ENCODE measurements at places on chromosomes 13 and 19.

DNA sequence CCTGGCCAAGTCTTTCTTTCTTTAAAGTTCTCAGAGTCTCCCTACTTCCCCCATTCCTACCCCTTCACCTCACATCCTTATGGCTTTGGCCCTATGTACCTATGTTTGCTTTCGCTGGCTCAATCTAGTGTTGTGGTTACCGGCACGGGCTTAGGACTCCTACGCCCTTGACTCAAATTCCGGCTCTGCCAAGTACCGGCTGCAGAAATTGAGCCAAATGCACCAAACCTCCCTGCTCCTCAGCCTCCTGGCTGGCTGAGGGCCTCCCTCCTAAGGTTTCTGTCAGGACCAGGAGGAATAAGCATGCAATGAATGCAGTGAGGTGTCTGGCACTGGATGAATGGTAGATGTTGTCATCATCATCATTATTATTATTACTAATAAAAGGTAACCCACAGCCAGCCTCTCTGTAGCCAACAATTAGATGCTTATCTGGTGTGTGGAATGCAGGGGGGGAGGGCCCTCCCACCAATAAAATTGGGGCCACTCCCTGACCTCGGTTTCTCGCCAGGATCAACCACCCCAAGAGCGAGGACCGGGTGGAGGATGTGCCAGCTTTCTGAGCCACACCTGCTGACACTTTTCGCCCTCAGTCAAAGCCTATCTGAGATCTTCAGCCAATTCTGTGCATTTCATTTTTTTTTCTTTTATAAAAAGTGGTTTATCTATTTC lies 20.7 kb downstream of the KLK5 start:
- DNase-seq: no peak

GRCh38 chr19:31838163-31838815 lies 489.1 kb upstream of the TSHZ3 start:
- DNase-seq: no peak

GRCh38 chr13:73677048-73677601 lies 457.1 kb downstream of the KLF12 start:
- no peak for DNase-seq

GRCh38 chr13:30907121-30907861 lies 1.2 kb downstream of the MEDAG start:
- no peak for DNase-seq

DNA sequence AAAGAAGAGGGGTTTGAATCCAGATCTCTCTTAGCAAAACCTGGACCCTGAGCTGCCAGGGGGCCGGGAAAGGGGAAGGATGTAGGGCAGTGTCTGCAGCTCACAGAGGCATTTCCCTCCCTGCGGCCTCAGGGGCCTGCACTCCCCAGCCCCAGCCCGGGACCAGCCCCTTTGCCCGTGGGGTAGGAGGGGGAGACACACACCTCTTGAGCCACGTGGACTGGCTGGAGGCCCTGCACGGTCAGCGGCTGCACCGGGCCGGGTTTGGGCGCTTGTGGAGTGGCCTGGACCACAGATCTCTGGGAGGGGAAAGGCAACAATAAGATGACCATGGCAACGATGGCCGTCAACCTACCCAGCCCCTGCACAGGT lies 26.9 kb downstream of the RFX1 start:
- no peak for DNase-seq

DNA sequence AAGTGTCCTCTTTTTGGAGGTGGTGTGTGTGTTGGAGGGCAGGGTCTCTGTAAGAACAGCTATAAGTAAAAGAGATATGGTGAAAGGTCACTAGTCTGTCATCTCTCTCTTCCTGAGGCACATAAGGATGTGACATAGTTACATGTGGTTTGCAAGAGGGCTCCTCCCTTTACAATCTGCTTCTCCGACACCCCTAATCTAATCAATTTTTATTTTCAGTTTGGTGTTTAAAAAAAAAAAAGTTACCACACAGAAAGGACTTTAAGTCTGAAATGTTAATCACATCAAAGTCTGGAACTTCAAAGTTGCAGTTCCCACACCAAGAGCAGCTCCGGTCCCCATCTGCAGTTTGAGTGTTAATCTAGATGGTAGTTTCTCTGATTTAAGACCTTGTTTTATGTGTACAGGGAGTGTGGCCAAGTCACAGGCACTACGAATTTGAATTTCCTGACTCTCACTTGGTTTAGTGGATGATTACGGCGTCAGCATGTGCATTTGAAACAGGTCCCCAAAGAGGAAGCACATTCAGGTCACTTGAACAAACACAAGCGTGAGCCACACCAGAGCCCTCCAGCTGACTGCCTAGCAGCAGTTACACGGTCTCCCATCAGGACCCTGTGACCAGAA lies 53.1 kb downstream of the FOXO1 start:
- DNase-seq: peak; percentile 72

DNA sequence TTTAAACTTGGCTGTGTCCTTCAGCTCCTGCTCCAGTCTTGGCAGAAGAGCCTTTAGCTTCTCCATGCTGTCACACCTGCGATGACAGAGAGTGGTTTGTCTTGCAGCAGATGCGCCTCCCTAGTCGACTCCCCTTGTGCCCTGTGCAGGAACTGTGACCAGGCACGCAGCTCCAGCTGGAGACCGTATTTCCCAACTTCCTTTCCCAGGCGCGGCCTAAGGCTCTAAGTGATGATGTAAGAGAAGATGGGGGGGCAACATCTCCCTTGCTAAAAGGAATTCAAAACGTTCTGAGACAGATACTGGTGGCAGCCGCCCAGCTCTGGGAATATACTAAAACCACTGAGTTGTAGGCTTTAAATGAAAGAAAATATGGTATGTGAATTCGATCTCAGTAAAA lies 16.3 kb downstream of the DCUN1D2 start:
- no peak for DNase-seq

DNA sequence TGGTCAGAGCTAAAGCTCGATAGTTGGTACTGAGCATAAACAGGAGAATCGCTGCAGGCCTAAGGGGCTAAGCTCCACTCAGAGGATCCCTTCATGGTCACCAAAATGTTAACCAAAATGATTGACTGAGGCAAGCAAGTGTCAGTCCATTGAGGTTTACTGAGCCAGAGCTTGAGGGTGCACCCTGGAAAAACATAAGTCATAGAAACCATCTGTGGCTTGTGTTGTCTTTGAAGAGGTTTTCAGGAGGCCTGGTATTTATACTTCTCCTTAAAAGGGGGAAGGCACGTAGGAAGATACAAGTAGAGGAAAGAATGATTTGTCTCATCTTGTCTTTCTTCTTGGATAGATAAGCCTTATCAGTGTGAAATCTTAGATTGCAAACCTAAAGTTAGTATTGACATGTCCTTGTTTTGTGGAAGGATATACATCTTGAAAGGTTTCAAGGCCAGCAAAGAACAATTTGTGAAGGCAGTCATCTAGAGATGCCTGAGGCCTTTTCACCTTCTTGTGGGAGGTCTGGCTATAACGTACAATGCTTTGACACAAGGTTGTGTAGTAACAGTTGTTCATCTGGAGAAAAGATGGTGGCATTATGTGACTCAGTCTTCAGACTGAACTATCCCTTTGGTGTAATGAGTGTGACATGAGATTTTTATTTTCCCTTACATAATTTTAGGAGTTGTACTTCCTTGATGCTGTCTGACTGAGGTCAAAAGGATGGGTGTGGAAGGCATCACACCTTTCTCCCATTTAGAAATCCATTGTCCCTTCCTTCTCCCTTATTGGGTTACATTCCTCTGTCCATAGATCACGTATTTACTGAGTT lies 14.7 kb upstream of the CEACAM6 start:
- DNase-seq: no peak

GRCh38 chr13:42757678-42758420 lies 23.5 kb upstream of the FAM216B start:
- DNase-seq: no peak

- DNase-seq: no peak
These were observed 44.9 kb downstream of the BICRA start for GRCh38 chr19:47653856-47654255.
